Central memory CD4-positive, alpha-beta T cell (primary cell): ENCODE measurements at places on chromosomes 7 and 10.

DNA sequence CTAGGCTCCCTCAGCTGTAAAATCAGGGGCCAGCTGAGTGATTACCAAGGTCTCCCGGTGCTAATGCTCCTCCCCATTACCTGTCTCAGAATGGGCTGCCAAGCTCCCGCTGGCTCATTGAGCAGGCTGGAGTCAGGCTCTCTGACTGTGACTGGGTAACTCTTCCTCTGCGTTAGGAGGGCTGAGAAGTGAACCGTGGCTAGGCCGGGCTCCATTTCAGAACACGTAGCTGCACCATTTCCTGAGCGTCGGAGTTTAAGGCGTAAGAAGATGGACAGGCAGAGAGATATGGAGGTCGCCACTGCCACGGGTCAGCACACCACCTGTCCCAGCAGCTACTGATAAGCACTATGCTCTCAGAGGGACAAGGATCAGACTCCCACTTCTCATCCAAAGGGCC, 250.3 kb downstream of the TCERG1L start:
- DNase-seq: no peak

- DNase-seq: no peak
These were observed 7.6 kb upstream of the GRID2IP start for GRCh38 chr7:6558837-6559236.

GRCh38 chr10:103442031-103442461, 10.1 kb downstream of the CALHM2 start:
- no peak for DNase-seq

- no peak for DNase-seq
These were observed 504.5 kb downstream of the XPNPEP1 start for GRCh38 chr10:109418795-109419194.

DNA sequence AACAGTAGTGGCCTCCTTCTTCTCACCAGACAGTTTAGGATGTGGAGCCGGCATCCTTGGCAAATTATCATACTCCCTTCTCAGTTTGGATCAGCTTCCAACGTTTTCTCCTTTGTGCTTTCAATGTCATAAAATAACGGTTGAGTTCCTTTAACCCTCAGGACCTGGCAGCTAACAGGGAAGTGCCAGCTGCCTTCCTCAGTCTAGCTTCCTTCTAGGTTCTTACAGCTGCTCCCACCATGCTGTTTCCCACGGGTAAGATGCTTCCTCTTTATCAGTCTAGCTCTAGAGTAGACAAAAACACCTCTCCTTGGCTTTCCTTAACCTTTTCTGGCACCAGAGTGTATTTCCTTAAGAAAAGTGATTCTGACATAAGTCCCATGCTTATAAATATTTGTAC, 33.2 kb downstream of the BLVRA start:
- DNase-seq: no peak
